ENCODE measurements at places on chromosomes 11 and 22.

DNA sequence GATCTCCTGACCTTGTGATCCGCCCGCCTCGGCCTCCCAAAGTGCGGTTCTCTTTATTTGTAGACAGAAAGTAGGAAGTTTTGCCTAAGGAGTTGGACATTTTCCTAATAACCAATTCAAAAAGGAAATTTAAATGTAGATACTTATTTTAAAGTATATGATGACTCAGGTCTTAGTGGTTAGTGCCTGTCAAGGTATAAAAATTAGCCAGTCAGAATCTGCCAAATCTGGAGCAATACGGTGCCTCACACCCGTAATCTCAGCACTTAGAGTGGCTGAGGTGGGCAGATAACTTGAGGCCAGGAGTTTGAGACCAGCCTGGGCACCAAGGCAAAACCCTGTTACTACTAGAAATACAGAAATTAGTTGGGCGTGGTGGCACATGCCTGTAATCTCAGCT lies 86.7 kb upstream of the RASSF10 start:
- DNase-seq, result no peak

- DNase-seq, result no peak
These were observed 6.5 kb upstream of the ST3GAL4 start for GRCh38 chr11:126348806-126349582.

- DNase-seq, result no peak
These were observed 27.1 kb upstream of the MRGPRX2 start for GRCh38 chr11:19087658-19088057.

GRCh38 chr22:30265131-30265720 lies 1.4 kb downstream of the OSM start:
- no peak for DNase-seq

- DNase-seq, result peak; percentile 72
These were observed at the start of gene BCO2 for GRCh38 chr11:112174789-112175598. BCO2 (plus strand) TSS chr11:112175512; CDS start chr11:112175602, 90 bp downstream.

DNA sequence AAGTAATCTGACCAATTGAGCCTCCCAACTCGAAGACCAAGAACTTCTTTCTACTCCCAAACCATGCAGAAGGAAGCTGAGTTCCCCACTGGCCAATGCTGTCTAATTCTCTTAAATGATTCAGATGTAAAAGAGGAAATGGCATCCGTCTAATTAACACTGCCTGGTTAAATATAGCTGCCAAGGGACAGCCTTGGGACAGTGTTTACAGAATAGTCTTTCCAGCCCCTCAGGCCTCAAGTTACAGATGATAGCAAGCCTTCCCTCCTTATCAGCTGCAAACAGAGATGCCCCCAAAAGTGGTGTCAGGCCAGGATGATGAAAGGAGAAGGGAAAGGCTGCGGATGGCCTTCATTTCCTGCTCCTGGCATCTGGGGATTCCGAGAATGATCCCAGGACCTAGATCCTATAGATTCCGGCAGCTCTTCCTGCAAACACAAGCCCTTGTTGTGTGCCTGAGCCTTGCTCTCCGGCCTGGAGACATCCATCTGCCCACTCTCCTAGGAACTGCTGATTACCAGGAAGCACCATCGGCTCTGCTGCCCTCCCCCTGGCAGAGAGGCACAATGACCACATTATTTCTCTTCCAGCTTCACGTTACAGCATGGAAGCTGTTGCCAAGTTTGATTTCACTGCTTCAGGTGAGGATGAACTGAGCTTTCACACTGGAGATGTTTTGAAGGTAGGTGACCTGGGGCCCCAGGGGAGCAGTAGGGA lies 13.5 kb upstream of the TMA7B start:
- DNase-seq, result peak; percentile 95

GRCh38 chr11:129644326-129644725 lies 171.3 kb upstream of the TMEM45B start:
- peak; percentile 61 for DNase-seq

DNA sequence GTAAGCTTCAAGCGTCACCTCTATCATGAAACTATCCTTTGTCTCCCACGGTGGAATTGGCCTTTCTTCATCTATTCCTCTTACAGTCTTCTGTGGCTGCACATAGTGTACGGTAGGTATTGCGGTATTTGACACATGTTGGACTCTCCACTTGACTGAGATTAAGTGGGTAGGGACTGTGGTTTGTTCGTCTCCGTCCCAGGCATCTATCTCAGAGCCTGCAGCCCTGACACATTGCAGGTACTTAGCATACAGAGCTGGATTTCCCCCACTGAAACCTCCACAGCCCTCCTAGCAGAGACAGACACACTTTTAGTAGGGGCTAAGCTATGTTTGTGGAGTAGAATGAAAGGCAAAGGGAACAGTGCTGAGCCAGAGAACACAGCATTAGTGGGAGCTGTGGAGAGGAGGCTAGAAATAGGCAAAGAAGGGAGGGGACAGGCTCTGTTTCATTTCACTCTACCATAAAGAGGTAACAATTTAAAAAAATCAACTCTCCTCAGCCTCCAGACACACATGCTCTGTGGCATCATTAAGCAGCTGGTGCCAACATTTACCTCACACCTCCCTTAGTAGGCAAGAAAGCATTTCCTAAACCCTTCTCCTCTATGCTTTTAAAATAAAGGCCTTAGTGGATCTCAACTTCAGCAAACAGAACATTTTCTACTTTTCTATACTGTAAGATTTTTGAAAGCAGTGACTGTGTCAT lies 277.5 kb downstream of the KIRREL3 start:
- DNase-seq, result no peak

- no peak for DNase-seq
These were observed at the start of gene PHOX2A for GRCh38 chr11:72244060-72244360. PHOX2A (minus strand) TSS chr11:72244176; CDS start chr11:72244004, 172 bp downstream.

DNA sequence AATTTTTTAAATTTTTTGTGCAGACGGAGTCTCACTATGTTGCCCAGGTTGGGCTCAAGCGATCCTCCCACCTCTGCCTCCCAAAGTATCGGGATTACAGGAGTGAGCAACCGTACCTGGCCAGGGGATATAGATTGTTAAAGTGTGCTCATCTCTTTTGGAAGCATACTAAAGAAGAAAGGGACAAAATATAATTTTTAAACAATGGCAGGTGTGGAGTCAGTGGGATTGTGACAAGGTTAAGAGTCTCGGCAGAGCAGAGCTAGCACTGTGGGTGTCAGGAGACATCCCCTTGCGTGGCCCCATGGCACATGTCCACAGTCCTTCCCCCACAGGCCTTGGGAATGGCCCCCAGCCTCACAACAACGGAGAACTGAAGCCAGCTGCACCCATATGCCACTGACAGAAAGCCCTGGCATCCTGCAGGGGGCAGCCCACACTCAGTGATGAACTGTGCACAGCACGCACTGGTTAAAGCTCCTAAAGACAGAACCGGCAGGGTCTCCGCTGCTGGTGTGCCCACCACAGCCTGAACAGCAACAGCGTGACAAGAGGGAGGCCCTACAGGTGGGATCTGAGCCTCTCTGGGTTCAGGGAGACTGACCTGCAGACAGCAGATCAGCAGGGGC lies 29.9 kb downstream of the SERPIND1 start:
- DNase-seq, result no peak

DNA sequence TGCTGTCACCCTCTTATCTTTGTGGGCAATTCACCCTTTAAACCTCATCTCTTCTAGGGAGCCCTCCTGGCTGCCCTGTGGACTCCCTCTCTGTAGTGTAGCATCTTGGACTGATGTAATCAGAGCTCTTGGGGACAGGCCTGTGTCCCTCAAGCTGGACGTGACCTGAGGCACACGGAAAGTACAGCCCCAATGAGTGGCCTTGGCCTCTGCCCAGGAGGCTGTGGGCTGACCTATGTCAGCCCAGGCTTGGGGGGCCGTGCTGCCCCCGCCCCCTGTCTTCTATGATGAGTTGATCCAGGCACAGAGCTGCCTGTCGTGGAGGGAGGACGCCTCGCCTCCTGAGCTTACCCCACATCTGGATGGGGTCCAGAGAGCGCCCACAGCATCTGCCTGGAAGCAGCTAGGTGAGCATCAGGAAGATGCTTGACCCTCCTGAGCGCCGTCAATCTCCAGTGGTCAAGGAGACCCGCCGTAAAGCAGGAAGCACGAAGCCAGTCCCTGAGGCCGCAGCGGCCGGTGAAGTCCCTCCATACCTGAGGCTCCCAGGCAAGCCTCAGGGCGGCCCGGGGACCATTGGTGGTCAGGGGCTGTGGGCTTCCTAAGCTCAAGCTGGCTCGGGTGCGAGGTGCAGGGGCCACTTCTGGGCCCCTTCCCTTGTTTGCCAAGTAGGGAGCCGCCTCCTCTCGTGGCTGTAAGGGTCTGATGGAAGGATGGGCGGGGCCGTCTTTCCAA lies 1136.9 kb downstream of the BRD1 start:
- DNase-seq, result no peak

- no peak for DNase-seq
These were observed 49.3 kb upstream of the MPPED2 start for GRCh38 chr11:30635401-30635989.

DNA sequence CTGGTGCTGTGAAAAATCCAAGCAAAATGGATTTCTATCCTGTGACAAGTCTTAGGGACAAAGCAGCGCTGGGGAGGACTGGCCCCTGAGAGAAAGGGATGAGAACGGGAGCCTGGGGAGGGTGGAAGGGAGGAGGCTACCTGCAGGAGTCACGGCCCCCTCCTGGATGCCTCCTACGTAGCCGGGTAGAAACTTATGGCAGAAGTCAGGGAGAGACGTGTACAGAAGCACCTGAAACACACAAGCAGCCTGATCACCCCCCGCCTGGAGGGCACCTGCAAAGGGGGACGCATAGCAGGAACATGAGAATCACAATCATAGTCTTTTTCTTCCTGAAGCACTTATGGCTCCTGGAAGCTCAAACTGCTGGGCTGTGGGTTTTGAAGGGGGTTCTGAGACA lies 6.1 kb downstream of the DHCR7 start:
- no peak for DNase-seq

DNA sequence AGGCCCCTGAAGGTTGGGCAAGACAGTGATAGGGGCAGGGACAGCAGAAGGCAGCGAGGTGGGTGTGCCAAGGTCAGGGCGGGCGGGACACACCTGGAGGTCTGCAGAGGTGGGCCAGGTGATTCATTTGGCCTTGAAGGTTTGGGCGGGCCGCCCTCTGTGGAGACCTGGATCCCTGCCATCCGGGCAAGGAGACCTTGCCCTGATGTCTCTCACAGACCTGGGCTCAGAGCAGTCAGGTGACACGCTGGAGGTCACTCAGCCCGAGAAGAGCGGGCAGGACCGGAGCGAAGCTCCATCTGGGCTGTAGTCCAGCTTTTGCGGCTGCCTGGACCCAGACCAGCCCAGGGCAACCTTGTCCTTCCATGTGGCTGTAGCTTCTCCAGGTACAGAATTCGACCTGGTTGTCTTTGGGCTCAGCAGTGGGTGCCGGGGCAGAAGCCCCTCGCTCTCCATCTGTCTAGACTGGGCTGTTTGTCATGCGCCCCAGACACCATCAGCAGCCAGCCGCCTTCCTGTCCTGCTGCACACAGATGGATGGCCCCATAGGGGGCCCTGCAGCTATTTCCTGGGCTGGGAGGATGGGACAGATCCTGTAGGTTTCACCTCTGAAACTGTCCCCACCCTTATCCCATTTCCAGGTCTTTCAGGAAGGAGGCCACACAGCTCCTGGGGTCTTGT lies 3.1 kb downstream of the MRGPRG start:
- no peak for DNase-seq

DNA sequence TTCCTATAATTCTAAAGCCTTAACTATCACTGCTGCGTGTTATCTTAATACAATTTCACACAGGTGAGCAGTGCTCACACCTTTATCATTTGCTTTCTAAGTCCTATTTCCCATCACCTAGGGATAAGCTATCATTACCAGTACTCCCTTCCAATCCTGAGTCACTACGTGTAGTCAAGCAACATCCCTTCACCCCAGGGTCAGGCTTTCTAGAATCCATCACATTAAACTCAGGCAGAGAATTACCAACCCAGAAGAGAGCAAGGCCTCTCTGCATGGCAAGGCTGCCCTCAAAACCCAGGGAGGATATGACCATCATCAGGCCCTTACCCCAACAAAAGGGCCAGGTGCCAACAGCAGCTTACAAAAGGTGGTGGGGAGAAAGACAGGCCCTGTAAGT lies 9.8 kb downstream of the PACSIN2 start:
- no peak for DNase-seq

DNA sequence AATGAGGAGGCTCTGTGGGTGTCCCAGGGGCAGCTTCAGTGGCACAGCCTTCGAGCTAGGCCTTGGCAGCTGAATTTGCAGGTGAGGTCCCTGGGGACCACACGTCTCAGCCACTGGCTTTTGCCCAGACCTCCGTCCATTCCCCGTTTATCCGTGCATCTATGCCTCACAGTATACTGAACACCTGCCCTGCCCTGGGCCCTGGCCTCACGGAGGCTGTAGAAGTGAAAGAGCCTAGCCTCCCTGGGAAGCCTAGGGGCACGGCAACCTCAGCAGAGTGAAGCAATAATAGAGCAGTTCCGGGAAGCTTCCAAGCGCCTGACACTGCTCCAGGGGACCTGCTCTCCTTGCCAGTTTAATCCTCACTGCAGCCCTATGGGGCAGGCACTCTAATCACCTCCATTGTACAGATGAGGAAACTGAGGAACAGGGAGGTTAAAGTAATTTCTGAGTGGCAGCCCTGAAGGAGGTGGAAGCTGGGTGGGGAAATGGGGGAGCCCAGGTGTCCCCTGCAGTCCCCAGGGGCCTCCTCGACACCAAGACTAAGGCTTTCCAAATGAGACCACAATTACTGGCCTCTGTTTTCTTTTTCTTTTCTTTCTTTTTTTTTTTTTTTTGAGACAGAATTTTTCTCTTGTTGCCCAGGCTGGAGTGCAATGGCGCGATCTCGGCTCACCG lies 2.7 kb upstream of the NFAM1 start:
- no peak for DNase-seq

DNA sequence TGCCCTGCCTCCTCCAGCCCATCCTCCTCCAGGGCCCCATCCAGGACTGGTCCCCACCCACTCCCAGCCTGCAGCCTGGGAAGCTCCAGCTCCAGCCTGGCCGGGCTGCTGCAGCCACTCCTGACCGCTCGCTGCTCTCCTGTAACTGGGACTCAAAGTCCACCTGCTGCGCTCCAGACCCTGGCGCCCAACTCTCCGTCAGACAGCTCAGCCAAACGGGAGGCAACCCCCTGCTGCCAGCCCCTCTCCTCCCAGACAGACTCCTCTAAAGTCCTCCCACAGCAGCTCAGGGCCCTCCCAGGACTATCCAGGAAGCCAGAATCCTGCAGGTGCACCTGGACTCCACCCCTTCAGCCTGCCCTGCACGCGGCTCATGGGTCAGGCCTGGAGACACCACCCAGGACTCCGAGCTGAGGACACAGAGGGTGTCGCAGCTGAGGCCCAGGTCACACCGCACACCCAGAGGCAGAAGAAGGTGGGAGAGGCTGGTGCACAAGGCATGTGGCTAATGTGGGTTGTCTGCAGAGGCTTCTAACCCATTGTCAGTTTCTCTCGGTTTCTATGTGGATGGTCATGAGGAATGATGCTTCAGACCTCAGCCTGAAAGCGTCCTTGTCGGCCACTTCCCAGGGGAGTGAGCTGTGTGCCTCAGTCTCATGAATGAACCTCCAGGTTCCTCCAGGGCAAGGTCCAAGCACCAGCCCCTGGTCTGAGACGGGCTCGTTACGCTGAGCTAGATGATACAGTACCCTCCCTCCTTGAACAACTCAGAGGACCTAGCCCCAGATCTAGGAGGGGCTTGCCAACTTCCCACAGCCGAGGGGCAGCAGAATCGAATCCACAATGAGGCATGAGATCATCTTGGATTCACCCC lies 1514.8 kb downstream of the TBC1D22A start:
- DNase-seq, result no peak
